ENCODE measurements at places on chromosomes 6 and 20.

- no peak for DNase-seq
Observed at GRCh38 chr6:124373386-124373785, 569.7 kb downstream of the NKAIN2 start.

- DNase-seq = no peak
Observed at GRCh38 chr6:5365436-5366195, 104.3 kb downstream of the FARS2 start.

GRCh38 chr6:142805042-142805441, 139.9 kb downstream of the HIVEP2 start:
- DNase-seq = no peak

DNA sequence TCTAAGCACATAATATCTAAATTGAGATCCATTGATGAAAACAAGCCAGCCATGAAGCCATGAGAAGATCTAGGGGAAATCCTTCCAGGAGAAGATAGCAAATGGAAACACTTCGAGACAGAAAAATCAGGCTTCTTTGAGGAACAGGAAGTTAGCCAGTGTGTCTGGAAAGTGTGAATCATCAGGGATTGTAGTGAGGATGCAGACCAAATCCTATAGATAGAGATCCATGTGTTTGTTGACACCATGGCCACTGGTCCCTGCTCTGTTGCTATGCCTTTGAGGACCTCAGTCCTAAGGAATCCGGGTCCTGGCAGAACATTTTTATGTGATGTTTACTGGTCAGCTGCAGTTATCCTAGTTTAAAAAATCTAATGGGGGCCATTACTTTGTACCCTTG, 6.6 kb upstream of the ELOVL2 start:
- DNase-seq = no peak

- DNase-seq = no peak
Observed at GRCh38 chr6:142760152-142760551, 184.8 kb downstream of the HIVEP2 start.

- DNase-seq = no peak
Observed at GRCh38 chr6:21593927-21594415, 420 bp downstream of the SOX4 start.

DNA sequence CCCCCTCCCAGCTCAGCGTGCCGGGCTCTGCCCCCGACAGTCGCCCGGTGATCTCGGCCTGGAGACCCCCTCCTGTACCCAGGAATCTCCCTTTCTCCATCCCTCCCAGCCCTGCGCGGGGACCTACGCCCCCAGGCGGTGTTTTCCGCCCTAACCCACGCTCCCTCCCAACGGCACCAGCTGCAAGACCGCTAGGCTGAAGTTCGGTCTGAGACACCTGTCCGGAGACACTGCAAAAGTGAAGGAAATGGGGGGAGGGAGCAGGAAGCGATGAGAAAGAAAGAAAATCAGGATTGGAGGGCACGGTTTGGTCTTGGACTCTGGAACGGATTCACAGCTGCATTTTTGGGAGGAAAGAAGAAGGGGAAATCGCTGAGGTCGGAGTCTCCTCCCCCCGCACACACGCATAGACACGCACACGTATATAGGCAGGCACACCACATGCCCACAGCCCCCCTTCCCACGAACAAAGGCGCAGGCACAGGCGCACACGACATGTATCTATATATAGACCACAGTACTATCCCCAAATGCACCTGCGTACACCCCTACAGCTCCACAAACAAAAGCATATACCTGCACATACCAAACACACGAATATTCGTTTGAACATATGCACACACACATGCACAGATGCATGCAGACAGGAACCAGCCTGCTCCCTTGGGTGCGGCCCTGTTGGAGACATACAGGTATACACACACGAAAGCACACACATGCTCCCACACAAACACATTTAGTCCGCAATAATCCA, 1.0 kb downstream of the SLC32A1 start:
- DNase-seq = no peak

DNA sequence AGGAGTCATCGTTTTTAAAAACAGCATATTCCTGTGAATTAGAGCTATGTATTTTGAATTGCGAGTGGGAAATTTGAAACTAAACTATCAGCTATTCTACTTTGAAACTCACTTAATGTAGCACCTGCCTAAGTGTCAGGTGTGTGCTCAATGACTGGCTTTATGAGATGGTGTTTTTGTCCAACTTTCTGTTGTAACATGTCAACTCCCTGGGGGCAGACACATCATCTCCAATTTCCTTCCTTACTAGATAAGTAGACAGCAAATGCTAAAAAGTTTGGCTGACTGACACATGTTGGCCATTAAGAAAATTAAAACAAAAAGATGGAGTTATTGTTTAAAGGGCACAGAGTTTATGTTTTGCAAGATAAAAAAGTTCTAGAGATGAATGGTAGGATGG, 226.9 kb downstream of the TFAP2B start:
- DNase-seq = no peak

GRCh38 chr6:161694995-161695394, 421.1 kb upstream of the AGPAT4 start:
- no peak for DNase-seq

GRCh38 chr20:12179692-12180091, 262.0 kb downstream of the BTBD3 start:
- no peak for DNase-seq

DNA sequence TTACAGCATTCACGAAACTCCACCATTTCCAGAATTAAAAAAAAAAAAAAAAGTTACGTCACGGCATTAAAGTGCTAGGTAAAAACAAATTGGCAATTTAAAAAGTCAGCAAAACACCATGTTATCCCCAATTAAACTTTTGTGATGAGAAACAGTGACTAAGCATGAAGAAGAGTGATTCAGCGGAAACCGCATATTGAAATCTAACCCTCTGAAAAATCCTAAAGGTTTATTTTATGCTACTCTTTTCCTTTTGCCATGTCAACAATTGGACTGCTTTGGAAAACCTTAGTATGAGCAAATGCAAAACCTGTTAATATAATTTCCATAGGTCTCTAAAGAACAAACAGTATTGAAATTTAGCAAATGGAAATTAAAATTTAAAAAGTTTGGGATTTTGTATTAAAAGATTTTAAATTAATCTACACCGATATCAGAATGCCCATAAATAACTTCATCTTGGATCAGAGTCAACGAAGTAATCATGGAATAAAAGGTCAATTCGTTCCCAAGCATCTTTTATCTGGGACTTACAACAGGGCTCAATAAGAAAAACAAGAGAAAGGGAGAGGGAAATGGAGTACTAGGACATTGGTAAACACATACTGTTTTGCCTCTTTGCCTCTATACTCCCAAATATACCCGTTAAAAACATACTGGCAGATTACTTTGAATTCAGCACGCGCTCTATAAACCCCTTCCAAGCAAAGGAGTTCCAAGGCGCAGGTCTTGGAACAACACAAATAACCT, 1.1 kb downstream of the FBXO30 start:
- no peak for DNase-seq

DNA sequence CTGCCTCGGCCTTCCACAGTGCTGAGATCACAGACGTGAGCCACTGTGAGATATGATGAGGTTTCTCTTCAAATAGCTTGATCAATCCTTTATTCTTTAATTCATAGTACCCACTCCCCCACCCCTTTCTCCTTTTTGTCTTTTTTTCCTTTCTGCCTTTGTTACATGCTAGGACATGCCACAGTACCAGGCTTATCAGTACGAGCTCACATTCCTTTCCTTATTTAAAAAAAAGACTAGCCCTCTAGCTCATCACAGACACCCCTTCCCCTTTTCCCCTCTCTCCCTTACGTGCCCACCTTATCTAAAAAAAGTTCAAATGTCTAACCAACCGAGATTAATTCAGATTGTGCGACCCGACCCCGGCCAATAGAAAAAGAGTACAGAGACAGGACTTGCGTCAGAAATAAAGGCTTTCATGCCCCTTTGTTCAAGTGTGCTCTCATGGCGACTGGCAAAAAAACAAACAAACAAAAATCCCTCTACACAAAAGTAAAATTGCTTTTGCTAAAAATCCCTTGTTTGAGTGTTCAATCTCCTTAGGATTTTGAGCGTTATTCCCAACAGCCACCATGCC, 49.2 kb downstream of the MRAP2 start:
- no peak for DNase-seq

DNA sequence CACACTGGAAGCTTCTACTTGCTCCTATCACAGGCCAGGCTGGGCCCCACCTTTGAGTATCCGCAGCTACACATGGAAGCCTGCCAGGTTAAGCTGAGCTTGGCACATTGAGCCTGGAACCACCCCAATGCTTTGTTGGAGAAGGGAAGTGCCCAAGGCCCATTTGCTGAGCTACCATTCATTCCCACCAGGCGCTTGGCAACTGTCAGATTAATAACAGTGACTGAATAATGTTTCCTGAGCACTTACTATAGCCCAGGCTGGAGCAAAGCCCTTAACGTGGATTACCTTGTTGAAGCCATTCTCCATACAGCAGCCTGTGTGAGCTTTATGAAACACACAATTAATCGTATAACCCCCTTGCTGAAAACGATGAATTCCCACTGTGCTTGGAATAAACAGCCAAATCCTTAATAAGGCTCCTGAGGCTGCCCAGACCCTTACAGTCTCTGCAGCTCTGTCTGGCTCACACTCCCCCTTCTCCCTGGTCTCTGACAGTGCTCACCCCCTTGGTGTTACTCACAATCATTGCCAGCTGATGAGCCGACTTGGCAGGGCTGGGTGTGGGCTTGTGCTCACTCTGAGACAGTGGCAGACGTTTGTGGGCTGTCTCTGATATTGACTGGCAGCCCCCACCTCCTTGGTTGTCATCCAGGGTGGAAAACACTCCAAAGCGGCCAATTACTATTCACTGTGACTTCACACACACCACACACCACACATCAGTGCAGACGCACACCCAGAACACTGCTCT, 357.1 kb downstream of the MAFB start:
- no peak for DNase-seq

Measured in thoracic aorta (tissue), 2 donors.